ENCODE measurements at places on chromosomes 2 and 18. TPM values are rescaled to one million over a fixed set of nuclear protein-coding genes. Genes with fewer than 3 reads are reported as not detected.

The DNER gene
- 8.4 TPM for total RNA-seq

The STEAP3 gene
- total RNA-seq, result 15.3 TPM

The DSC1 gene
- total RNA-seq, result not detected

The CPS1 gene
- total RNA-seq, result 1.5 TPM

The REG1B gene
- 395 TPM for total RNA-seq

The STAT1 gene
- 78.6 TPM for total RNA-seq
